CD4-positive, CD25-positive, alpha-beta regulatory T cell (primary cell): ENCODE measurements at places on chromosomes 7 and 10.
A peak's percentile ranks its signal among the peaks of the same experiment; 100 is the strongest.

GRCh38 chr10:119919271-119919670 is 26.7 kb downstream of the SEC23IP start:
- no peak for DNase-seq

GRCh38 chr7:133961724-133962123 is 165.4 kb upstream of the LRGUK start:
- no peak for DNase-seq

- no peak for DNase-seq
Observed at GRCh38 chr10:15775513-15775912, 55.8 kb upstream of the ITGA8 start.

- DNase-seq = peak; percentile 62
Observed at GRCh38 chr10:11162828-11163599, 145.3 kb downstream of the CELF2 start.

DNA sequence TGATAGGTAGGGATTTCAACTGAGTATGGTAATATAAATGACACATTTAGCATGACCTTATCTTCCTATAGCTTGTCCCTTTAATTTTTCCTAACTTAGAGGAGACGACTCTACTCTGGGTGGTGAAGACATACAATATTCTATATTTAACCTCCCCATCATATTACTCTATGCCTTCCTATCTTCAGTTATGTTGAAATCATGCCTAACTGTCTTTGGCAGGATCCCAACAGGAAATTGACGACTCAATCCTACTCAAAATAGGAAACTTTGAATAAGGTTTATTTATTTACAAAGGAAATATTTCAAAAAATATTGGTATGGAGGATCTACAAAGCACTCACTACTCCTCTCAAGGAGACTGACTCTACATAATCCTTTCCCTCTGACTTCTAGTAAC is 24.1 kb upstream of the SEMA3A start:
- no peak for DNase-seq

GRCh38 chr7:121824276-121824675 is 48.7 kb upstream of the PTPRZ1 start:
- DNase-seq = no peak

DNA sequence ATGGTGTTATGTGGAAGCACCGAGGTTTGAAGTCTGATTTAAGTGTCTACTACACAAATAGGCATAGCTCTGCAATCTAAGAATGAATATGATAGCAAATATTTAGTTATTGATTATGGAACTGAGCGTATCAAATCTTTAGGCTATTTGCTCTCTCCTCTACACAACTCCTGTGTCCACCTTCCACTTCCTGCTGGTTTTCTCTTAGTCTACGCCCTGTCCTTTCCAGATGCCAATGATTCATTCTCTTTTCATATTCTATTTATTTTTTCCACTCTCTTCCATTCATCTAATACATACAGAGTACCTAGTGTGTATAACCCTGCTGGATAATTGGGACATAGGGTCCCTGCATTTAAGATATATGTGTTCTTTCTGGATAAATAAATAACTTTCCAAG is 83.7 kb downstream of the DGKB start:
- DNase-seq = no peak

- DNase-seq = no peak
Observed at GRCh38 chr10:63866747-63867140, 345.5 kb downstream of the REEP3 start.

GRCh38 chr10:5611899-5612680 is 54.3 kb downstream of the ASB13 start:
- DNase-seq = no peak

- no peak for DNase-seq
Observed at GRCh38 chr10:67036808-67037207, 111.0 kb downstream of the LRRTM3 start.

DNA sequence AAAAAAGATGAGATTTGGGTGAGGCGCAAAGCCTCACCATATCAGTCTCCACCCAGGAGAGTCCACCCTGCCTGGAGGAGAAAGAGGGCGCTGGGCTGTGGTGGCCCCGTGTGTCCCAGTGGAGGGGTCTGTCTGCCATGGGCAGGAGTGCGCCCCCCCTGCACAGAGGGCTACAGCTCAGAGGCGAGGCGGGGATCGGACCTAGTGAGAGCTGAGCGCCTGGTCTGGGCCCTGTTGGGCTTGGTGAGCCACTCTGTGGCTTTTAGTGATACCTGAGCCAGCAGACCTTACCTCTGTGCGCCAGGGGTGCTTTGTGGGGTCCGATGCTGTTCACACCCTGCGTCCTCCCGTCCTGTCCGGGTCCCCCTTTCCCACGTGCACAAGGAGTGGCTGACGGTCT is 25.9 kb upstream of the GNA12 start:
- DNase-seq = no peak

GRCh38 chr7:37432281-37432920 is 16.3 kb downstream of the ELMO1 start:
- DNase-seq = no peak

DNA sequence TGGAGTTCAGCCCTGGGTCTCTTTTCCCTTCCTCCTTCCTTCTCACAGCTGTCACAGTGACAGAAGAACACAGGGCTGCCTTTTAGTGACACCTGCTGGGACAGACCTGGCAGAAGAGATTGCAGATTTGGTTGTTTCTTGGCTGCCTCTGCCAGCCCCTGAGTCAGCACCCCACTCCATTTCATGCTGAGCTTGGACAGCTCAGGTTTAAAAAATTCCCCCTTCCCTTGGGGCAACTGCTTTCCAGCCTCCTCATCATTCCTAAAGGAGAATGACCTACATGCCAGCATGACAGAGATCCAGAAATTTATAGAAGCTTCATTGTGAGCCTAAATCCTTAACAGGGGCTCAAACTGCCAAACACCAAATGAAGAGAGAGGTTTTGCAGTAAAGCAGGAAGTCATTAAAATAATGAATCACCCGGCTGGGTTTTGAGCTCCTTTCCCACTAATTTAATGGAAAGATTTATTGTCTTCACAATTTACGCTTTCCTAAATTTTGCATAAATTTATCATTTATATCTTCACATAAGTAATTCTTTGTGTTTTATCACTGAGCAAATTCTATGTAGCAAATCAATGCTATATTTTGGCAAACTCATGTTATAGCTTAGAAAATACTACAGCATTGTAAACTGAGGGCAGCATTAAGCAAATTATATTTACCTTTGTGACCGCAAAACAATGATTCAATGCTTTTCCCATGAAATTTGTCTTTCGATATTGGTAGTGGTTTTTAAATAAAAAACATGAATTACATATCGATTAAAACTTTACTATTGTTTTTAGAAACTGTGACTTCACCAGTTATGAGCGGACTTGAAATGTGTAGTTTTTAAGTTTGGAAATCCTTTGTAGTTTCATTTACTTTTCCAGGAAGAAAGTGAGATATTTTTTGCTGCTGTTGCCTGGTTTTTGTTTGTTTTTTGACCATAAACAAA is 399.5 kb upstream of the ANKRD30A start:
- DNase-seq = no peak

GRCh38 chr7:106488465-106488864 is 172.5 kb downstream of the CCDC71L start:
- no peak for DNase-seq

DNA sequence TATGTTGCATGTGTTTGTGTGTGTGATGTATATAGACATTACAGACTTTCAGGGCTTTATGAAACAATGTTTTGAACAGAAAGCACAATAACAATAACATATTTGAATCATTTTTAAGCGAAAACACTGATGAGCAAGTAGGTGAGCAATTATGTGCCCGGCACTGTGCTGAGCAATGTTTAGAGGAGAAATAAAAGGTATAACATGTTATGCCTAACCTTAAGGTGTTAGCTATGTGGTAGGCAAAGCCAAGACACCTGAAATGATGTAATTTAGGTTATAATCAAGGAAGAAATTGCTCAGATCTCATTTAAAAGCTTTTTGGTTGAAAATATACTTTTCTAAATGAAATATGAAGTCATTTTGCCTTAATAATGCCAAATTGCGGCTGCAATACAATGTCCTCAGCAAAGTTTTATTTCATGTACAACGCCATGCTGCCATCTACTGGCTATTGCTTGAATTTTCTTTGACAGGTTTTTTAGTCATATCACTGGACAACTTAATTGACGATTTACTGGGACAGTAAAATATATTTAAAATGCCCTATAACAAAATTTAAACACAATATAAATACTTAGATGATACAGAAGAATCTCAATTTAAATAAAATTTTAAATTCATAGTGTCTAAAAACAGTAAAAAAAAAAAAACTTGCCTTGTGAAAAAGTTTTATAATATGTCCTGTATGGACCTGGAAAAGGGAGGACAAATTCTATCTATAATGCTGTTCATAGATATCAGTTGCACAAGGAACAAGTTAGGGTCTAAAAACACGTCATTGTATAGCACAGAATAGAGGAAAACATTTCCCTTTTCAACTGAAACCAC is 131.1 kb upstream of the CDK1 start:
- DNase-seq = peak; percentile 43

DNA sequence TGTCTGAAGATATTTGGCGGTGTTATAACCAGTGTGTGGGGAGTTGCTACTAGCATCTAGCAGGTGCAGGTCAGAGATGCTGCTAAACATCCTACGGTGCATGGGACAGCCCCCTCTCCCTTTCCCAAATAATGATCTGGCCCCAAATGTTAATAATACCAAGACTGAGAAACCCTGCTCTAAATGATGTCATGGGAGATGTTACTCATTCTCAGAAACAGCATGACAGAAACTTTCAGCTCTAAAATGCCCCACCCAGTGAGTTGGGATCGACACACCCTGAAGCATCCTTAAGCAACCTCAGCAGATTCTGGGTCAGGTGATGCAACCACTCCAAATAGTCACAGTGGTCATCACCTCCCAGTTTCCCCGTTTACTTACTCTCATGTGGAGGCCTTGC is 108.8 kb upstream of the MPP7 start:
- no peak for DNase-seq

DNA sequence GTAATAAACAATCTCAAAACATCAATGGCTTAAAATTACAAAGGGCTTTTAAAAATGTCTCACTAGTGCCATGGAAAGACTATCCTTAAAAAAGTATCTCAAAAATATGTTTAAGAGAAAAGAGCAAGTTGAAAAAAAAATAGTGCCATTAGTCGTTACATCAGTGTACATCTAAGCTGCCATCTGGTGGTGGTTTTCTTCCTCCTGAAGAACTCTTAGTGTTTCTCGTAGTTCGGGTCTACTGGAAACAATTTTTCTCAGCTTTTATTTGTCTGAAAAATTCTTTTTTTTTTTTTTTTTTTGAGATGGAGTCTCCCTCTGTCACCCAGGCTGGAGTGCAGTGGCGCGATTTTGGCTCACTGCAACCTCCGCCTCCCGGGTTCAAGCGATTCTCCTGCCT is 5.9 kb upstream of the GARIN1A start:
- peak; percentile 19 for DNase-seq

- DNase-seq = peak; percentile 40
Observed at GRCh38 chr10:69317175-69317604, 38.9 kb downstream of the HK1 start.

- DNase-seq = no peak
Observed at GRCh38 chr10:28711041-28711440, 33.7 kb downstream of the BAMBI start.

- no peak for DNase-seq
Observed at GRCh38 chr10:62077330-62078015, 176.0 kb downstream of the ARID5B start.

- DNase-seq = no peak
Observed at GRCh38 chr7:90413185-90413528, 9.9 kb downstream of the CLDN12 start.

DNA sequence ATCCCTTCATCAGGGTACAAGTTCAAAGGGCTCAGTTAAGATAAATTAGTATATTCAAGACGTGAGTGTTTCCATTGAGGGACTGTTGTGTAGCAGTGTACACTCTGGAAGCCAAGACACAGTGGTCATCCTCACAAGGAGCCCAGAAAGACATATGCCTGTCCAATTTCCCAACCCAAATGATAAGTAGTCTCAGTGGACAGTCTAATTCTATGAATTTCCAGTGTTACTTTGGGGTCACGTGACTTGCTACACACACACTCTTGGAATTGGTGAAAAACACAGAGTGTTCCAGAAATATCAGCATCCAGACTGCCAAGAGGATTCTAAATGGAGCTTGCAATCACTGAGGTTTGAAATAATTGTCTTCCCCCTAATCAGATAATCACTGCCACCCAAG is 365.1 kb downstream of the WDR11 start:
- no peak for DNase-seq

GRCh38 chr10:129123428-129123827 is 343.6 kb upstream of the MGMT start:
- no peak for DNase-seq

GRCh38 chr10:5343561-5343960 is 21.2 kb upstream of the UCN3 start:
- DNase-seq = peak; percentile 47

- DNase-seq = no peak
Observed at GRCh38 chr7:1914321-1914720, 244.2 kb downstream of the ELFN1 start.

DNA sequence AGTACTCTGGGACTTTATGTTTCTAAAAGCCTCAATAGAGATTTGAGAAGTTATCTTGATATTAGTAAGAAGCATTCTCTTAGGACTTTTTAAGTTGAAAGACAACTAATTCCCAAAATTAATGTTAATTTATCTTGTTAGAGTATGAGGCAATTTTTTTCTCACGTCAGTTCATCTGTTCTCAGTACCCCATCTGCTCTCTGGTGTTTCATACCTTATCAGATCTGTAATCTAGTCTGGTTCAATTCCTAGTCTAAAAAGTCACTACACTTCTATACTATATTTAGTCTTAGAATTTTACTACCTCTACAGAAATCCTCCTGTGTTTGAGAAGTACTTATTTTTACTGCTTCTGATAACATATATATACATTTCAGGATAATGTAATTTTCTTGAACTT is 66.1 kb downstream of the LRGUK start:
- DNase-seq = no peak

GRCh38 chr7:115477193-115477651 is 553.3 kb downstream of the TFEC start:
- no peak for DNase-seq

DNA sequence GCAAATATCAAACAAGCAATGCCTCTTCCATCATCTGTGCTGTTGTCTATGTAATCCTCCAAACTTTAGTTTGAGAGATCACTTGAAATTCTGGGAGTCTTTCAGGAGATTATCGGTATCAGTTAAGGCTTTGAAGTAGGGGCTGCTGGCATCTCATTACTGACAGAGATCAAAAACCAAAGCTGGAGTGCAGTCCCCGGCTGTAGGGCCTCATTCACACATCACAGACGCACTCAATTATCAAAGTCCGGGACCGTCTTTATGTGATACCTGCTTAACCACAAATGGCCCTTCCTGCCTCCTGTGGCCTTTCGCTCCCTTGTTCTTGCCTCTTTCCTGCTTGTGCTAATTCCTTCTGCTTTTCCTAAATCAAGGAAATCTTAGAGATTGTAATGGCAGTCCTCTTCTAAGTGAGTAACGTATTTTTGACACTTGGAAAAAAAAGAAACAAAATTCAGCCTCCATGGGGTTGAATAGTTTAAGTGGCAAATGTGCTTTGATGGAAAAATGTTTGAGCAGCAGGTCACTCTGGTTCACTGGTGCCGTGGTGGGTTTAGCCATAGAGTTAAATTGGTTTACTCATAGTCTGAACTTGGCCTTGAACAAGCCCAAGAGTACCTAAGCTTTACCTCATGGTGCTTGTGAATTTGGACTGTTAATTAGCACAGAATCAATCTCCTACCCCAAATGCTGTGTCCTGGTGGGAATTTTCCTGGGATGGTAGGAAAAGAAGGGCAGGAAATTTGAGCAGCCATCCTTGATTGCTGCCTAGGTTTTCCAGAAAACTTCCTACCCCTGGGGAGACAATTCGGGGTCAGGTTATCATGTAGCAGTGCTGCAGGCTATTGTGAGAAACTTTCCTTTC is 178.9 kb upstream of the LYZL1 start:
- no peak for DNase-seq

- no peak for DNase-seq
Observed at GRCh38 chr10:48535416-48536155, 69.3 kb downstream of the ARHGAP22 start.
